ENCODE measurements at places on chromosomes 12 and 14.

GRCh38 chr14:95616745-95617144 lies 69.5 kb upstream of the TCL1B start:
- no peak for DNase-seq

DNA sequence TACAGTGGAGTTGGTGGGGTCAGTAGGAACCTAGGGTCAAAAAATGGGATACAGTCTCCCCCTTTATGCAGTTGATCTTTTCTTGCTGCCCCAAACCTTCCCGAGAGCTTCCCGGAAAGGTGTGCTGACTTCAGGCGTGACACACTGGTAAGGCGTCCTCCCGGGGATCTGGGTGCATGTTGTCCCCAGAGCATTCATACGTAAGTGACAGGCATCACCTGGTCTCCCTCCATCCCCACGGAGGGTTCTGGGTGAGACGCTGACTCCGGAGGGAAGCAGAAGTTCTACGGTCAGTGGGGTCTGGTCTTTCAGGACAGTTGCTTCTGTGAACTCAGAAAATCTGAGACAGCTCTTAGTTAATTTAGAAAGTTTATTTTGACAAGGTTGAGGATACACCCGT lies 159.6 kb upstream of the RTL1 start:
- DNase-seq = no peak

DNA sequence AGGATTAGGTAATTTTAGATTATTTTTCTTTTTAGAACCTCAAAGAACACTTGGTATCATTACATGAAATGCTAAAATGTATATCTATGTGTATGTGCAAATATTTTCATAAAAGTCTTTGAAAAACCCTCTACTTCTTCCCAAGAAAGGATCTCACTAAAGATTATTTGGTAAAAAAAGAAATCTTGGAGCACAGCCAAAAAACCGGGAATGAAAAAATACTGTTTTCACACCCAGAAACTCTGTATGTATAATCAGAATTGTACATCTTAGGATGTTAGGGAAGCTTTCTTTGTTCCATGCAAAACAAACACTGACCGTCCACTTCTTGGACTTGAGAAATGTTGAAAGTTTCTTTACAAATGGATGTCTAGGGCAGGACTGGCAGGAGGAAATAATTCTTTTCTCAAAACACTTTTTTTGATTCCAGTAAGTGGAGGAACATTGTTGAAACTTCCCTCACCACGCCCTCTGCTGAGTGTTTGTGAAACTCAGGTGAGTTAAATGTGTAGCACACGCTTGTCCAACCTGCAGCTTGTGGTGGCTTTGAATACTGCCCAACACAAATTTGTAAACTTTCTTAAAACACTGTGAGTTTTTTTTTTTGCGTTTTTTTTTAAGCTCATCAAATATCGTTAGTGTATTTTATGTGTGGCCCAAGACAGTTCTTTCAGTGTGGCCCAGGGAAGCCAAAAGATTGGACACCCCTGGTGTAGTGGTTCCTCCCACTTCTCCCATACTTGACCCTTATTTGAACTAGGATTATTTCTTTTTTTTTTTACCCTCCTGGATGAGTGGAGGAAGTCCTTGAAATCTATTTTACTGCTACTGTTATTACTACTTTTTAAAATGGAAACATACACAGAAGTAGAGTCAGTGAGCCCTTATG lies 26.6 kb downstream of the FBXO34 start:
- no peak for DNase-seq

- no peak for DNase-seq
Observed at GRCh38 chr14:78610994-78611393, 440.8 kb downstream of the NRXN3 start.

- peak; percentile 37 for DNase-seq
Observed at GRCh38 chr14:78758333-78758732, 588.2 kb downstream of the NRXN3 start.

DNA sequence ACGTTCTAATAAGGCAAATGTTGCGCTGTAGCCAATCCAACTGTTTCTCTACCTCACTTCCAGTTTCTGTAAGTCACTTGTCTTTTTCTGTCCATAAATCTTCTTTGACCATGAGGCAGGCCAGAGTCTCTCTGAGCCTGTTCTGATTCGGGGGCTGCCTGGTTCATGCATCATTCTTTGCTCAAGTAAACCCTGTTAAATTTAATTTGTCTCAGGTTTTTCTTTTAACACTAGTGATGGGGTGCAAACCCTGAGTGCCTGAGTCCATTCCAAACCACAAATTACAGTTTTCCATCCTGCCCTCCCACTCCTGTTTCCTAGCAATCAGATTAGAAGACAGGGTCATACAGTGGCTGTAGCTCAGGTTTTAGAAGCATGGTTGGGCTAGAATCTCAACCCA lies 41.9 kb downstream of the VWF start:
- no peak for DNase-seq
